ENCODE measurements at places on chromosomes 6 and 20. TPM values are rescaled to one million over a fixed set of nuclear protein-coding genes. Genes with fewer than 3 reads are reported as not detected.

The ADGRB3 gene
- not detected for total RNA-seq

The APMAP gene
- total RNA-seq, result 48.4 TPM

- H3K36me3 ChIP-seq, result no peaks in the 10 kb centered on the region
- no peak overlapping the region for H3K4me3 ChIP-seq
- DNase-seq, result no peak
- H3K27ac ChIP-seq, result no peak overlapping the region
These were observed 16.7 kb downstream of the ACOT13 start for GRCh38 chr6:24683297-24684296.

GRCh38 chr6:88544986-88545612 lies 379.0 kb upstream of the CNR1 start:
- no peaks in the 10 kb centered on the region for H3K36me3 ChIP-seq
- no peak overlapping the region for H3K27ac ChIP-seq
- no peak overlapping the region for H3K4me3 ChIP-seq
- DNase-seq, result no peak
- H3K4me1 ChIP-seq, result no peaks in the 10 kb centered on the region

GRCh38 chr20:23332467-23332866 lies 18.1 kb upstream of the NXT1 start:
- no peaks in the 10 kb centered on the region for H3K36me3 ChIP-seq
- H3K27me3 ChIP-seq, result no peaks in the 10 kb centered on the region
- no peak overlapping the region for H3K27ac ChIP-seq
